Esophagus muscularis mucosa (tissue), 4 donors: ENCODE measurements at places on chromosomes 5 and 9. TPM values are rescaled to one million over a fixed set of nuclear protein-coding genes. Genes with fewer than 3 reads are reported as not detected.
A peak's percentile ranks its signal among the peaks of the same experiment; 100 is the strongest.

GPSM1 gene
- 17.9 TPM for total RNA-seq

SPATA6L gene
- total RNA-seq = 0.99 TPM

LCN10 gene
- total RNA-seq = 12.6 TPM

RNF180 gene
- total RNA-seq = 20.7 TPM

SV2C gene
- 0.52 TPM for total RNA-seq

- H3K27me3 ChIP-seq = no peaks in the 10 kb centered on the region
- H3K4me3 ChIP-seq = no peak overlapping the region
- no peaks in the 10 kb centered on the region for H3K36me3 ChIP-seq
- DNase-seq = no peak
- no peak overlapping the region for H3K27ac ChIP-seq
Observed at GRCh38 chr5:56076486-56076885, 81.7 kb upstream of the IL6ST start.

DNA sequence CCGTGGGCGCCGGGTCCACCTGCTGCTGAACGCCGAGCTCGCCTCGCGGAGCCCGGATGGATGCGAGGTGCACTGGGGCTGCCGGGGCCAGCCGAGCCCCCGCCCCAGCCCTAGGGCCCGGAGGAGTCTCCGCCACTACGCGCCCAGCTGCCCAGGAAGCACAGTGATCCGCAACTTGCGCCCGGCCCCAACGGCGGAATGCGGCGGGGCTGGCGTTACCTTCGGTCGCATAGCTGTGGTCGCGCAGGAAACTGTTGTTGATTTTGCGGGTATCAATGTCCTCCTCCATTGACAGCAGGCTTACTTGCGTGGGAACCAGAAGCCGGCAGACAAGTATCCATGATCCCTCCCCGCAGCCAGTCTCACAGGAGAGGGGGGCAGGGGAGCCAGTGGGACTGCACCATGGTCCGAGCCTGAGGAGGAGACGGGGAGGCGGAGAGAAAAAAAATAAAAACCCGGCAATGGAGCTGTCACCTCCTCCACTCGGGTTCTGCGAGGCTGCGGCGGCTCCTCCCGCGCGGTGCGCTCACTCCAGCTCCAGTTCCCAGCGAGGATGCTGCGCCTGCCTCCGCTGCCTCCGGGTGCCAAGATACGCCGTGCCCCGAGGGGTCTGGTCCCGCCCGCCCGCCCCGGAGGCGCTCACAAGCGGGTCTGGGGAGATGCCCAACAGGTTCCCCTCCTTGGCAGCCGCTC lies 628 bp downstream of the PPP2R2B start:
- peak overlapping the region; percentile 56 for H3K4me3 ChIP-seq
- H3K36me3 ChIP-seq = no peaks in the 10 kb centered on the region
- H3K27me3 ChIP-seq = no peaks in the 10 kb centered on the region
- no peak overlapping the region for H3K27ac ChIP-seq

DNA sequence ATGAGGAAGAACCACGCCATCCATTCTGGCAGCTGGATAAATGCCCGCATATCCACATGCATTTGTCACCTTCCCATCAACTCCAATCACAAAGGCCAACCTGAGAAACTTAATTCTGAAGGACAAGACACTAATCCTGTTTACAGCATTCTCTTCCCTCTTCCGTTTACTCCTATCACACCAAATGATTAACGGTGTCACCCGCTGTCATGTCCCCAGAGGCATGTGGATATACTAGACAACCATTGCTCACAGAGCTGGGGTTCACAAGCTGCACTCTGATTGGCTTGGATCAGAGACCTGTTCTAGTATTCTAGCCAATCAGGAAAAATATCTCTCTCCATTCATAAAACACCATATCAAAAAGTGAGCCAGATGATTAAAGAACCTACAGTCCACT lies 3.6 kb downstream of the MACROH2A1 start:
- DNase-seq = no peak
- H3K27me3 ChIP-seq = no peaks in the 10 kb centered on the region
- H3K4me1 ChIP-seq = peaks cover 90% of the 10 kb centered on the region
- no peaks in the 10 kb centered on the region for H3K36me3 ChIP-seq

DNA sequence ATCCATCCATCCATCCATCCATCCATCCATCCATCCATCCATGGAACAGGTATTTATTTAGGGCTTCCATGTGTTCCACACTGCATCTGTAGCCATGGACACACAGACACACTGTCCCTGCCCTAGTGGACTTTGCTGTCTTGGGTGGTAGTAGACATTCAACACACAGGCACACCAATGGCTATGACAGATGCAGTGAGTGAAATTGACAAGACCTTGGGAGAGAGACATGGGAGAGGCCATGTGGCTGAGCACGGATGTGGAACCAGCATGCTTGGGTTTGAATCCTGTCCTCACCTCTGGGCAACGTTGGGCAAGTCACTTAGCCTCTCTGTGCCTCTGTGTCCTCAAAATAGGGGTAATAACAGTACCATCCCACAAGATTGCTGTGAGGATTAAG lies 45.3 kb downstream of the STOM start:
- no peaks in the 10 kb centered on the region for H3K27me3 ChIP-seq
- no peak overlapping the region for H3K4me3 ChIP-seq
- DNase-seq = no peak

GRCh38 chr5:55636683-55637082 lies 75.4 kb downstream of the SLC38A9 start:
- peaks cover 50% of the 10 kb centered on the region for H3K4me1 ChIP-seq
- H3K36me3 ChIP-seq = no peaks in the 10 kb centered on the region
- DNase-seq = no peak
- H3K27ac ChIP-seq = peak overlapping the region; percentile 71
- H3K27me3 ChIP-seq = no peaks in the 10 kb centered on the region
- H3K4me3 ChIP-seq = no peak overlapping the region

DNA sequence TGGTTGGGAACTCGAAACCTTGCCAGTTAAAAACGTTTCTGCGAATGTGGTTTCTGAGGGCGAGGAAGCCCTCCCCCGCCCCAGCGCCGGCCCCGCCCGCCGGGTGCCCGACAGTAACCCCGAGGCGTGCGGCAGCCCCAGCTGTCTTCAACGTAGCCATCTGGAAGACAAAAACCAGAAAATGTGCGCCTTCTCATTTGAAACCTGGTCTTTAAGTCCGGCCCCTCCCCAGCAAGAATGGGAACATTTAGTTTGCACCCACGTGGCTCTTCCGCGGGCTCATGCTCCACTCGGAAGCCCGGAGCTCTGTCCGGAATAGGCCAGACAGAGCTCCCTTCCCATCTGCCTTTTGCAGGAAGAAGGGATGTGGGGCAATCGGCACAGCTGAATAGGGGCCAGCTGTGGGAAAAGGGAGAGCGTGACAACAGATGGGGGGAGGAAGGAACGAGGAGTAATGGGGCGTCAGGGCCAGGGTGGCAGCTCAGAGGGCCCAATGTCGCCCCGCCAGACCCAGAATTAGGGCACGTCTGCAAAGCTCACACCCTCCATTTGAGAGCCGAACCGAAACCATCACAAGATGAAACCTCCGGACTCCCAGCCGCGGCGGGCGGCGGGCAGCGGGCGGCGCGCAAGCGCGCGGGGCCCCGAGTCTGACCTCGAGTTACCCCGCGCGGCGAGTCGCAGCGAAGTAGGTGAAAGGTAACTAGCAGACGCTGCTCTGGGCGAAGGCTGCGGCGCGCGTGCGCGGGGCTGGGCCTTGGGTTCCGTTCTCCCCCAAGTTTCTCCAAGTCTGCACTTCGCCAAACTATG lies 63.4 kb upstream of the ABCA1 start:
- no peaks in the 10 kb centered on the region for H3K27me3 ChIP-seq
- H3K4me1 ChIP-seq = peaks cover 48% of the 10 kb centered on the region
- peak overlapping the region; percentile 81 for H3K4me3 ChIP-seq

DNA sequence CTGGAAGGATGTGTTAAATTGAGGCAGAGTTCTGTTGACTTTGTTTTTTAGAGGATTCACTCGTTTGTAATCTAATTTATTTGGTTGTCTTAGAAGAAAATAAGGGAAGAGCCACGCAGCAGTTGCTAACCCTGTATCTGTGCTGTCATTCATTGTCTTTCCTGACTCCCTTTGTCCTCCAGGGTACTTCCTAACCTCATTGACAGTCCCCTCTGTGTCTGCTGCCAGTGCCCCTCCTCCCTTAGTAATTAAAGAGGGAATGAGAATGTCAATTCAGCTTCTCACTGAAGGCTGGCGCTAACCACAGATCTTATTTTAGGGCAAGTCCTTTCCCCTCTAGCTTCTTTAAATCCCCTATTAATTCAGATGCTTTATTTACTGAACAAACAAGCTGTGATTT lies 84.0 kb downstream of the MAST4 start:
- H3K27ac ChIP-seq = no peak overlapping the region
- no peak overlapping the region for H3K4me3 ChIP-seq
- no peaks in the 10 kb centered on the region for H3K4me1 ChIP-seq
- no peaks in the 10 kb centered on the region for H3K36me3 ChIP-seq

DNA sequence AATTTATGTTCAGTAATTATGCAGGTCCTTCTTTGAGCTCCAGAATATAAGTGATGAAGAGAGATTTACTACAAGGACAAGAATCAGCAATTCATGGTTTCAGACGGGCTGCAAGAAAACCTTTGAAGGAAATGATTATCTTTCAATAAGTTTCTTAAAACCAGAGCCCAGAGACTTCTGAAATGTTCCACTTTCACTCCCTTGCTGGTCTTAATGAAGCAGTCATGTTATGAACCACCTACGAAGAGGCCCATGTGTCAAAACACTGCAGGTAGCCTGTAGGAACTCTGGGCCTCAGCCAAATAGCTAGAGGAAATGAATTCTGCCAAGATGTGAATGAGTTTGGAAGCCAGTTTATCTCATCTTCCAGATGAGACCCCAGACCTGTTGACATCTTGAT lies 505.9 kb upstream of the MEF2C start:
- H3K4me1 ChIP-seq = no peaks in the 10 kb centered on the region
- H3K27ac ChIP-seq = no peak overlapping the region
- DNase-seq = no peak
- no peaks in the 10 kb centered on the region for H3K27me3 ChIP-seq

DNA sequence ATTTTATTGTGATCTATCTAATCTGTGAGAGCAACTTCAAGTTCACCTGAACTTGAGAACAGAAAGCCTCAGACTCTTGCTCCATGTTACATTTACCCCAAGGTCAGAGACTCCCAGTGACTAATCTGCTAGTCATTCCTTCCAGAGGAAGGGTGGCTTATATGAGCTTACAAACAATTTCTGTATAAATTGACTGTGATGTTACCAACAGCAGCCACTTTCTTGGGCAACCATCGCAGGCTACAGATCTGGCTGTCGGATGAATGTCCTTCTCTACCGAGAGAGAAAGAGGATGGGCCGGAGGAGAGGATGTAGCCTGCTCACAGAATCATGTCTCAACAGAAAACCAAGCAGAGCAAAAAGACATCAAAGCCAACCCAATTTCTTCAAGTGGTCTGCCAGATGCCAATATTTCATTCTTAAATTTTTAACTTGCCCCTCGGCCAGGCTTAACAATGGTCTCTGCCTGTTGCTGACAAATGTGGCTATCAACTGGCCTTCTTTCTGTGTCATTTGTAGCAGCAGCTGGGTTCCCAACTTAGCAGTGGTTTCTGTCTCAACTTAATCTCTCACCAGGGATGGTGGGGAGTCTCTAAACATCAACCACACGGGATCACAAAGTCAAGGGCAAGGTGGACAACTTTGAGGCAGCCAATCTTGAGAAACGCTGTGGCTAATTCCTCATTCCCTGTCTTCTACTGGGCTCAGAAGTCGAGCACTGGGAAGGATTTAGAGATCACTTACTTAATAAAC lies 81.3 kb downstream of the RAPGEF1 start:
- H3K4me1 ChIP-seq = peaks cover 73% of the 10 kb centered on the region
- no peak for DNase-seq
- H3K4me3 ChIP-seq = no peak overlapping the region
- H3K27ac ChIP-seq = peak overlapping the region; percentile 4

- no peaks in the 10 kb centered on the region for H3K27me3 ChIP-seq
- no peak overlapping the region for H3K27ac ChIP-seq
- no peak overlapping the region for H3K4me3 ChIP-seq
Observed at GRCh38 chr5:135456238-135457099, 4.3 kb upstream of the TIFAB start.
